ENCODE measurements at places on chromosomes 5 and 9. TPM values are rescaled to one million over a fixed set of nuclear protein-coding genes. Genes with fewer than 3 reads are reported as not detected.

The GABRA6 gene
- not detected for total RNA-seq

The CXCL14 gene
- not detected for total RNA-seq

The KIAA0825 gene
- total RNA-seq = 2.6 TPM

The CARTPT gene
- not detected for total RNA-seq

The C1QTNF2 gene
- total RNA-seq = 0.10 TPM

The KIF4B gene
- 0.33 TPM for total RNA-seq

The PCSK1 gene
- 2.3 TPM for total RNA-seq

The PRPF4 gene
- 28.2 TPM for total RNA-seq

The ADAMTS6 gene
- 78.4 TPM for total RNA-seq

The SLC46A2 gene
- not detected for total RNA-seq

The CFAP90 gene
- not detected for total RNA-seq

The SLC25A48 gene
- not detected for total RNA-seq

The OR13D1 gene
- not detected for total RNA-seq

The ARL10 gene
- total RNA-seq = 10.8 TPM

The NOXA1 gene
- 2.0 TPM for total RNA-seq

The PPP3R2 gene
- total RNA-seq = not detected

The SLC35D2 gene
- 22.4 TPM for total RNA-seq

The LTC4S gene
- total RNA-seq = 0.57 TPM

The PLAC8L1 gene
- 0.29 TPM for total RNA-seq

The ADAMTSL2 gene
- not detected for total RNA-seq

The TYRP1 gene
- 1.1 TPM for total RNA-seq

The PFN3 gene
- not detected for total RNA-seq

The FOXE1 gene
- not detected for total RNA-seq

The OR2S2 gene
- not detected for total RNA-seq

The LYRM7 gene
- total RNA-seq = 7.5 TPM

The MYMK gene
- not detected for total RNA-seq

The GAS1 gene
- 1.5 TPM for total RNA-seq

All from vein endothelial cell (primary cell).